ENCODE measurements at places on chromosomes 16 and 17.

GRCh38 chr17:27540318-27541101, 84.3 kb downstream of the KSR1 start:
- DNase-seq = no peak

DNA sequence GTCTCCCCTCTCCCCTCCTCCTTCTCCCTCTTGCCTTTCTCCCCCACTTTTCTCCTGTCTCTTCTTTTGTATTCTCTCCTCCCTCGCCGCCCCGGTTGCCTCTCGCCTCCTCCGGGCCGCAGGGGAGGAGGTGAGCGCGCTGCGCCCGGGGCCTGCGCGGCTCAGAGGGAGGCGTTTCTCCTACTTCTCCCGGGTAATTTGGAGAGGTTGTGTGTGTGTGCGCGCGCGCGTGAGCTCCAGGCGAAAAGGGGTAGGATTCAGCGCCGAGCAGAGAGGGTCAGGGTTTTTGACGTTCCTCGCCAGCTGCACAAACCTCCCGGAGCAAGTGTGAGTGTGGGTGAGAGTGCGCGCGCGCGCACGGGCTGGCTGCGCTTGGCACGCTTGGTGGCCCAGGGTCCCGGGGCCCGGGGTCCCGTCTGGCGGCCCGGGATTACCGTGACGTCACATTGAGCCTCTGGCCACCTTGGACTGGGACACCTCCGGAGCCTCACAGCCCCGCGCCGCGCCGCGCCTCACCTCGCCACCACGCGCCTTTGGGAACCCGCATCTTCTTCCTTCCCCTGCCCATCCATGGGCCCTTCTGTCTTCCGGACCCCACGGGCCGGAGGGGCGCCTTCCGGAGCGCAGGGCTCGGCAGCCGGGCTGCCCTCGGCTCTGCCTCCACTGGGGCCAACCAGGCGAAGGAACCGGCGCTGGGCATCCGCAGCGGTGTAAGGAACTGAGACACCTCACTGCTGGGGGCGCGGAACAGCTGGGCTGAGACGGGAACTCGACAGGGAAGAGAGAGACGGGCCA, 479 bp downstream of the IRX6 start:
- DNase-seq = no peak

DNA sequence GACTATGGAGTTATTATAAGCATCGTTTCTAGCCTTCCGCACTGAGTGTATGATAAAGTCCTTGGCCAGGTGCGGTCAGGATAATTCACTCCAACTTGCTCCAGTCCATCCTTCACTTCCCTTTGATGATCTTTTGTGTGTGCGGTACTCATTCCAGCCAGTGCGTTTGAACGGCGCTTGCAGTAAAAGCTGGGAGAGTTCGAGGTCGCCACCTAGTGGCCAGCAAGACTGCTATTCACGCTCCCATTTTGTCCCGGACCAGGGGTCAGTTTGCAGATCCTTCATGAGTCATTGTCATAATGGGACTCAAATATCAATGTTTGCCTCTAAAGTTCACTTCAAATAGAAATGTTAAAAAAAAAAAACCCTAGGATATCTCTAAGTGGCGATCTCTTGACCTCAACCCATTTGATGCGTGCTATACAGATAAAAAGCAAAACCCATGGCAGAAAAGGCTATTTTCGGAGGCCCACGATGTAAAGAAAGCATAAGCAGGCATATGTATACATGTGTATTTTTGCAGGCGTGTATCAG, 417.1 kb downstream of the TMEM114 start:
- peak; percentile 11 for DNase-seq

GRCh38 chr16:52546291-52547003, 496 bp downstream of the TOX3 start:
- DNase-seq = no peak

DNA sequence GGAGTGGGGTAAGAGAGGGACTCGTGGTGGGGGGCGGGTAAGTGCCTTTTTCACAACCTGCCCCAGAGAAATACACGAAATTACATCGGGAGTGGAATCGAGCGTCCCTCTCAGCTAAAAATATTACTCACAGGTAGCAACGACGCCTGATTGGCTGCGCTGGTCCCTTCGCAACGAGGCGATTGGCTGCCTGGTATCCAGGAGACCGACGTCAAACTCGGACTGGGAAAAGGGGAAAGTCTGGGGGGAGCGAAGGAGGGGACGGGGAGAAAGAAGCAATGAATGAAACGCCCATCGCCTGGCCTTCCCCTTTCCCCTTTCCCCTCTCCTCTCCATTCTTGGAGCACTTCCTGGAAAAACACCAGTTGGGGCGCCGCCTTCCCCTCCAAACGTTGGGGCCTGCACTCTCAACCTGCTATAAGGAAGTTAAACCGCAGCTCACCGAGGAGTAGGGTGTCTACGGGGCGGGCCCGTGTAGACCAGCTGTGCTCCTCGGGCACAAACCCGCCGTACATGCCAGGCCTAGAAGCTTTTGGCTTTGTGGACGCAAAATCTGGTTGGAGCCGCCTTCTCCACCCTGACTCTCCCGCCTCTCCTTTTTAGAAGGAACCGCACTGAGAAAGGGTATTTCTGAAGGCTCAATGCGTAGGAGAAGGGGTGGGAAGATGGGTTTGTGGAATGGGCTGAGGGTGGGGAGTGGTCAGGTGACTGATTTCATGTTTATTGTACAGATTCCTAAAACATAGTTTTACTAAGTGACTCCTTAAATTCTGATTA, 1.4 kb upstream of the TOB1 start:
- DNase-seq = peak; percentile 78

Data from stimulated activated CD8-positive, alpha-beta memory T cell treated with anti-CD3 and anti-CD28 coated beads, Interleukin-15, amount 100 ng/mL, for 48 hours (primary cell).